SJCRH30 (cell line): ENCODE measurements at places on chromosomes 6 and 20.
A peak's percentile ranks its signal among the peaks of the same experiment; 100 is the strongest.

GRCh38 chr6:80523010-80523409, 416.5 kb downstream of the BCKDHB start:
- DNase-seq = no peak

GRCh38 chr20:5448449-5449118, 131.8 kb upstream of the PROKR2 start:
- peak; percentile 71 for DNase-seq

DNA sequence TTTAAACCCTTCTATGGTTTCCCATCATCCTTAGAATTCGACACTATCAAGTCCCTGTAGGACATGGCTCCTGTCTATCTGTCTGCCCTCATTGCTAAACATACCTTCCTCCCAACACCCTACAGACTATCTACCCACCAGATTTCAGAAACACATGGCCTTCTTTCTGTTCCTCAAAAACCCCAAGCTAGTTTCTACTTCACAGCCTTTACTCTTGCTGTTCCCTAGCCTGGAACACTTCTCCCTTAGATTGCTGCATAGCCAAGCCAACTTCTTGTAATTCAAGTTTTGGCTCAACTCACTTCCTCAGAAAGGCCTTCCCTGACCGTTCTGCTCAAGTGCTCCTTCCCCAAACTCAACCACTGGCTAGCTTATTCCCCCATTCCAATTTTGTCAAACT, 156.2 kb downstream of the BTBD9 start:
- DNase-seq = no peak

DNA sequence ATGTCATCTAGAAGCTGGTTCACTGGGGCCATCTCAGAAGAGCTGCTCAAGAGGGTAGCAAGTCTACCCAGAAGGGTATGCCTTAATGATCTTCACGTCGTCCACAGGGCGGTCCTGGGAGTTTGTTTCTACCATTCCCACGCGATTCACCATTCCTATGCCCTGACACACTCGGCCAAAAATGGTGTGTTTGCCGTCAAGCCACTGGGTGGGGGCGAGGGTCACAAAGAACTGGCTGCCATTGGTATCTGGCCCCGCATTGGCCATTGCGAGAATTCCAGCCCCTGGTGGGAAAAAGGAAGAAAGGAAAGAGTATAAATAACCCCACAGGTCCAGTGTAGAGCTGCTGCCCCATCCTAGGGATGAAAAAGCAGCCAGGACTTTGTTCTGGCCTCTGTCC, 16.5 kb upstream of the CPNE5 start:
- no peak for DNase-seq

GRCh38 chr6:112752305-112752704, 405.2 kb downstream of the RFPL4B start:
- no peak for DNase-seq
